Glomerular endothelial cell (primary cell): ENCODE measurements at places on chromosomes 1 and 21. TPM values are rescaled to one million over a fixed set of nuclear protein-coding genes. Genes with fewer than 3 reads are reported as not detected.
A peak's percentile ranks its signal among the peaks of the same experiment; 100 is the strongest.

DNA sequence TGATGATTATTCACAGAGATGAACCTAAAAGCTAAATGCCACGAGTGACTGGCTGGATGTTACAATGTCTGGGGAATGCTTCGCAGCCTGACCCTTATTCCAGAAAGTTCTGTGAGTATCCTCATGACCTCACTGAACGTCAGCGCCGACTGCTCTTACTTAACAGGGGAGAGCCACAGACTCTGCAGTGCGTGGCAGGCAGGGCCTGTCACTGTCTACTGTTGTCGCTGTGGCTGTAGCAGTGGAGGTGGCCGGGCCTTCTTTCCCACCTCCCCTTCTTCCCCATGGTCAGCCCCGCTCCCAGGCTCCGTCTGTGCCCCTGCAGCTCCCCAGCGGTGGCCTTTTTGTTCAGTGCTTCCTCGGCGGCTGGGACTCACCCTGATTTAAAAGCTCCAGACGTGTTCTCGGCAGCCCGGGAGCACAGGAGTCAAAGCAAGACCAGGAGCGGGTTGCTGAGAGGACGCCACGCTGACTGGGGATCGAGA is 52.2 kb upstream of the TARBP1 start:
- no peak for DNase-seq

The SPSB1 gene
- total RNA-seq = 29.0 and 66.0 TPM in 2 replicates

The OR2T35 gene
- not detected in 2 replicates for total RNA-seq

DNA sequence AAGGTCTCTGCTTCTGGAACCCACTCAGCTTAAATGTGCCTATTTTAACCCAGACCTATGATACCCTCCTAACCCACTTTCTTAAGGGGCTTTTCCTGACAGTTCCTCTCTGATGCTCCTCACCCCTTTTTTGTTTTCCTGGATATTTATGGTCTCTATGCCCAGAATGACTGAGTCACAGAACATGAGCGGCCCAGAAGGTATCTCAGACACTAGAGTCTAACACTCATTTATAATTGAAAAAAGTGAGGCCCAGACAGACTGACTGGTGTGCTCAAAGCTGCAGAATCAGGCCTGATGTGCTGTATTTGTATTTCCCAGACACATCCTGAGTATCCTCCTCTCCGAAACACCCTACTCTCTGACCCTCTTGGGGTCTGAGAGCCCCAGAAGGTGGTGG is 44.0 kb downstream of the LRRC71 start:
- no peak for DNase-seq

DNA sequence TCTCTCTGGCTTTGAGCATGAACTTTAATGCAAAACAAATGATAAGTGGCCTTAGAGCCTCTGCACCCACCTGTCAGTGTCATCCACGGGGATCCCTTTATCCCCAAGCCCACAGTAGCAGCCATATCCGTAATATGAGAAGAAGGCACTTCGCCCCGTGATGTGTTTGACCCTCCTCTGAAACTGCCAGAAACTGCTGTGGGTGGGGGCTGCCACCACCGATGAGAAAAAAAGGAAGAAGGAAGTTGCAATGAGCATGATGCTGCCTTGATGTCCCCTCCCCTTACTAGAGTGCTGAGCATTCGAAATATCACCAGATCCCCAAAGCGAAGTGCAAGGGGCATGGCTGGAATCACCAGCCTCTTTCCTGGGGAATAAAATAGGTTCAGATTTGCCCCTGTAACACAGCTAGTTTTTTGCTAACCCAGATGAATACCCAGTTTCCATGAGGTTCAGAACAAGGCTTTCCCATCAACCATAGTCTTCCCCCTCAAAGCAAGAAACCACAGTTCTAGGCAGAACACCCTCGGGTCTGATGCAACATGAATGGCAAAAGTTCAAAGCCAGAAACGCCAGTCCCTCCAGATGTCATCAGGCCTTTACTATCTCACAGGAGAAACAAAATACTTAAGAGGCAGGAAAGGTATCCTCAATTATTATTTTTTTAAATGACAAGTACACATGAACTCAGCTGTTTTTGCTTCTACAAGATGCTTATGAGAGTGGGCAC is 10.8 kb upstream of the UBXN10 start:
- no peak for DNase-seq

DNA sequence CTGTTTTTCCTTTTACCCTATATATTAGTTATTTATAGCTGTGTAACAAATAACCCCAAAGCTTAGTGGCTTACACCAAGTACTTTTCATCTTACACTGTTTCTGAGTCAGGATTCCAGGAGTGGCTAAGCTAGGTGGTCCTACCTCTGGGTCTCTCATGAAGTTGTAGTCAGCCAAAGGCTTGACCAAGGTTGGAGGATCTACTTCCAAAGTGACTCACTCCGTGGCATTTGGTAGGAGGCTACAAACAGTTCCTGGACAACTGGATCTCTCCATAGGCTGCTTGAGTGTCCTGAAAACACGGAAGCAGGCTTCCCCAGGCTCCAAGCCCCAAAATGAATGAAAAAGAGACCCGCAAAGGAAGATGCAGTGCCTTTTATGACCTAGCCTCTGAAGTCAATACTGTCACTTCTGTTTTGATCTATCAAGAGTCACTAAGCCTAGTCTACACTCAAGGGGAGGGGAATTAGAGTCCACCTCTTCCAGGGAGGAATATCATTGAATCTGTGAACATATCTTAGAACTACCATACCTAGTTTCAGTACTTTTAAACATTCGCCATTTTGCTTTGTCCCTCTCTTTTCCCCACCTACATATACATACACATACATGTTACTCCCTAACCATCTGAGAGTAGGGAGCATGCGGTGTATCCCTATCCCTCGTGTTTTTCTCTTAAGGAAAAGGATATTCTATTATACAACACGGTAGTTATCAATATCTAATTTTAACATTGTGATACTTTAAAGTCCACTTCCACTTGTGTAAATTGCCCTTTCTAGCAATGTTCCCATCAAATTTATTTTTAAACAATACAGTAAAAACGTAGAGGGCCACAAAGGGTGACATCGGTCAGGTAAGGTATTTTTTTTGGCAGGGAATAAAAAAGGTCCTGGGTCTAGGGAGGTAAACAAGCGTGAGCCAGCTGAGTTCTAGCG is 67.2 kb downstream of the SLC35A3 start:
- DNase-seq = no peak

The ATP1A2 gene
- not detected in 2 replicates for total RNA-seq

The GIPC2 gene
- 0.15 and 2.0 TPM in 2 replicates for total RNA-seq

DNA sequence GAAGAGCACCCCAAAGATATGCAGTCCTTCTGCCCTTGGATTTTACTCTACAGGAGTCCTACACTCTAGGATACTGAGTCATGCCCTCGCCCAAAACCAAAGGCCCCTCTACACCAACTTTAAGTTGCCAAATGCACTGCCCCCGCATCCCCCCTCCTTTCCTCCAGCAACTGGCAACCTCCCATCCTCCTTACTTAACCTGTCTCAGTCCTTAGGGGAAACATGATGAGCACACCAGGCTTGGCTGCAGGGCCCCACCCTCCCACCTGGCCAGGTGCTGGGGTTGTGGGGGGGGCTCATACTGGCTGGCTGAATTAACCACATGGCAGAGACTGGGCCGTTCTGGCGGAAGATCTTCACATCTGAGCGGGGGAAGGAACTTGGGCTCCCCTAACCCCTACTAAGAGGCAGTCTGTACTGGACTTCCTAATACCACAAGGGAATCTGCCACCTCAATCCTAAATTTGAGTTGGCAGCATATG is 1.2 kb downstream of the HDGF start:
- no peak for DNase-seq

The RIPK4 gene
- total RNA-seq = 1.9 and 5.7 TPM in 2 replicates

GRCh38 chr1:29716306-29716705 is 480.0 kb downstream of the PTPRU start:
- no peak for DNase-seq

The ACADM gene
- 13.4 and 26.7 TPM in 2 replicates for total RNA-seq

DNA sequence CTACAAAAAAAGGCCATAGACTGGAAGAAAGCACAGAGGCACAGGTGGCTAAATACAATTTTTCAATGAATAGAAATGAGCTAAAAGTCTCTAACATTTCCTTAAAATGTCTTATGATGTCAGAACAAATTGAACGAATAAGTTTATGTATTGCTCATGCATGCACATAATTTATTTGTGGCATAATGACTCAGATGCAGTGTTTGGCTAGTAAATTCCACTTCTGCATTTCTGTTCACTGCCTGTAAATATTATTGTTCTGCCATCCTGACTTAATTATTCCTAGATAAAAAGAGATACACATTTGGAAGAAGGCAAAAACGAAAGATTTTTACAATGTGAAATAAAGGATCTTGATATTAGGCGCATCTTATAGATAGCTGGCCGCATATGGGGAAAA is 26.6 kb upstream of the EXO1 start:
- no peak for DNase-seq

DNA sequence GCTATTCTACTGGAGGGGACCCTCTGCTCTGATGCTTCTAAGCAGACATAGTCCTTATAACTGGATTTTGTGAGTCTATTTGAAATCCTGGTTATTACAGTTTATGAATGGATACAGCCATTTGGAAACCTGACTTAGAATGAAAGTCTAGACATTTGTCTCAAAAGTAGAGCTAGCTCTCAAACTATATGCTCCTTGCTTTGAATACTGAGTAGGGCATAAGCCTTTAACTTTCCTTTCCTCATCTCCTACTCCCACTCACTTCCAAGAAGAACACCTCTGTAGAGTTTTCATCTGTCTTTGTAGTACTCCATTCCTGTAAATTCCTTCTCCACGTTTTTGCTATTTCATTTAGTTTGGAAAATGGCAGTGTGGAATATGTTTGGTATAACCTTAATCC is 9.0 kb upstream of the ARID1A start:
- DNase-seq = no peak

DNA sequence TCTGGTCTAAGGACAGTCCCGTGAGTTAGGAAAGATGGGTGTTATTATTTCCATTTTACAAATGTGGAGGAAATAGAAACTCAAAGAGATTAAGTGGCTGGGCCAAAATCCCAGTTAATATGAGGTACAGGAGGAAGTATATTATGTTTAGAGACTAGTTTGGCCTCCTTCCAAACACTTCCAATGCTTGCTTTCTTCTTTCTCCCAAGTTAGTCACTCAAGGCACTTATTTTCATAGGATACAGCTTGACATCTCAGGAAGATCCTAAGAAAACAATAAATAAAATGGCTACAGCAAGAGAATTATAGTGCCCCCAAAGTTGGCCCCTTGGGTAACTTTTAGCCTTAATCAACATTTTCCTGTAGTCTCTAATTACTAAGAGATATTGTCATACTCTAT is 47.5 kb upstream of the IPO9 start:
- DNase-seq = peak; percentile 91
